ENCODE measurements at places on chromosomes 4 and X. TPM values are rescaled to one million over a fixed set of nuclear protein-coding genes. Genes with fewer than 3 reads are reported as not detected.

- DNase-seq: no peak
These were observed 34.9 kb downstream of the MGAT4D start for GRCh38 chr4:140463182-140463581.

DNA sequence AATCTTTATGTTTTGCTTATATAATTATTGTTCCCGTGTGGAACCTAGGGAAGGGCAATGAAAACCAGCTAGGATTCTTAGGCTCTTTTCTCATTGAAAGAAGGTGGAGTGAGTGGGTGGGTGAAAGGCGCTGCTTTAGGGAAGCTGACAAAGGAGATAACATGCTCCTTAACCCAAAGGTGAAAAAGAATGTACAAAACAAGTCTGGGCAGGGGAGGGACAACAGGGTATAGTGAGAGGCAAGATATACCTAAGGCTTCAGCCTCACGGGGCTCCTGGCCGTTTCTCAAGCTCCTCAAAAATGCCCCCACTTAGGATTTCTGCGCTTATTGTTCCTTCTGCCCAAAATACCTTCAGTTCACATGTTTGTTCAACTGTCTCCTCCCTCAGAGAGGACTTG lies 1.8 kb downstream of the SH2D1A start:
- no peak for DNase-seq

DNA sequence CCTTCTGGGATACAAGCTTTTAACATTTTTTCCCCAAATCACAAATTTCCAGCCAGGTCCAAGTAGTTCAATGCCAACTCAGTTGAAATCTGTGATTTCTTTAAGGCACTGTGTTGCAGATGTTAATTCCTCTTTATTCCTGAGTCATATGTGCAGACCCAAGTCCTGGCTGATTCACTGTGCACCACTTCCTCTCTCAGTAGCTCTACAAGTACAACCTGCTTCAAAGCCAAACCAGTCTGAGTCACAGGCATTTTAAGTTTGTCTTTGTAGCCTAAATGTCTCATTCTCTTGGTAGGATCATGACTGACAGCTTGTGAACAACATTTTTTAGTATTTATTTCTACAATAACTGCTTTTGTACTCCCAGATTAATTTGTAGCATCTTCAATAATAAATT lies 165.6 kb upstream of the S100G start:
- DNase-seq: no peak

GRCh38 chr4:84948056-84948455 lies 18.4 kb downstream of the WDFY3 start:
- DNase-seq: no peak

DNA sequence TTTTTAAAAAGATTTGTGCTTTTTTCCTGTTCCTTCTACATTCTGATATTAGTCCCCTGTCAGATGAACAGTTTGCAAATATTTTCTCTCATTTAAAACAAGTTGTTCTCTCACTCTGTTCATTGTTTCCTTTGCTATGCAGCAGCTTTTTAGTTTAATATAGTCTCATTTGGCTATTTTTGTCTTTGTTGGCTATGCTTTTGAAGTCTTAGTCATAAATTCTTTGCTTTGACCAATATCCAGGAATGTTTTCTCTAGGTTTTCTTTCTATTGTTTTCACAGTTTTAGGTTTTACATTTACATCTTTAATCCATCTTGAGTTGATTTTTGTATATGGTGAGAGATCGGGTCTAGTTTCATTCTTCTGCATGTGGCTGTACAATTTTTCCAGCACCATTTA lies 136.8 kb downstream of the TET2 start:
- no peak for DNase-seq

DNA sequence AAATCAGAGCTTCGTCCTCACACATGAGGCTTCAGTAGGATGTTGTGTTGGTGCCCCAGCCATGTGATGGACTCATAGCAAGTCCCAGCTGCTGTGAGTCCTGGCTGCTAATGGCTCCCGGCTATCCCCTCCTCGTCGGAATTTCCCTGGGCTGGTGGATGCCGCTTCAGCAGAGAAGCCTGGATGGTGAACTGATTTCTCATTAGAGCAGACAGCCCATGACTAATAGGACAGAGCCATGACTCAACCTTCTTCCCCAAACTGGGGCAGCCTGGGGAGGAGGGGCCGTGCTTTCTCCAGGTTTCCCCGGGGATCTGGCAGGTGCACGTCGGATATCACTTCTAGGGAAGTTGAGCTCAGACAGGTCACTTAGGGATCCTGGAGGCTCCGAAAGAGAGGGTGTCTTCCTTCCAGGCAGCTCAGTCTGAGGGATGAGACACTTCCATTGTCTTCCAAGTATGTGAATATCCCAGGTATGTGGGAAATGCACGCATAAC lies 112.7 kb downstream of the ASMT start:
- DNase-seq: no peak

DNA sequence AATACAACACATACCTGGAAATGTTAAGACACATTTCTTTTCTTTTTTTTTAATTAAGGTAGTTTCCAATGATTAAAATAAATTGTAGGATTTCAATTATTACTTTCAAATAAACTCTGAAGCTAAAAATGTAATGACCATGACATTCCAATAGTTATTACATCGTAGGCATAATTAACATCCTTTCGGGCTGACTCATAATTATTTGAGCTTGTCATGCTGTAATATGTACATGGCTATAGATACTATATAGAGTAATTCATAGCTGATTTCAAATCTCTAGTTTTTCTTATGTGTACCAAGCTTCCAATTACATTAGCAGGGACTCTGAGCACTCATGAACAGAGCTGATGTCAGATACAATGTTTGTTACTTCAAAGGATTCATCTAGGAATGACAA lies 125.7 kb upstream of the GABRG1 start:
- DNase-seq: no peak

DNA sequence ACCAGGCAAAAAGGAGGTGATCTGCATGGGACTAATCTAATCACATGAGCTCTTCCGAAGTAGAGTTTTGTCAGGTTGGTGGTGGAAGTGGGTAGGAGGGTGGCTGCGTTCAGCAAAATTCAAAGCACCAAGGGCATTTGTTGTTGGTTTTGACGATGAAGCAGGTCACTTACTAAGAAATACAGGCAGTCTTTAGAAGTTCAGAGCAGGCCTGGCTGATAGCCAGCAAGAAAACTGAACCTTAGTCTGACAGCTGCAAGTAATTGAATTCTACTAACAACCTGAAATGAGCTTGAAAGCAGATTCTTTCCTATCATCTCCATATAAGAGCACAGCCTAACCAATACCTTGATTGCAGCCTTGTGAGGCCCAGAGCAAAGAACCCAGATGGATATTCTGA lies 505.8 kb downstream of the KLHL13 start:
- DNase-seq: no peak

DNA sequence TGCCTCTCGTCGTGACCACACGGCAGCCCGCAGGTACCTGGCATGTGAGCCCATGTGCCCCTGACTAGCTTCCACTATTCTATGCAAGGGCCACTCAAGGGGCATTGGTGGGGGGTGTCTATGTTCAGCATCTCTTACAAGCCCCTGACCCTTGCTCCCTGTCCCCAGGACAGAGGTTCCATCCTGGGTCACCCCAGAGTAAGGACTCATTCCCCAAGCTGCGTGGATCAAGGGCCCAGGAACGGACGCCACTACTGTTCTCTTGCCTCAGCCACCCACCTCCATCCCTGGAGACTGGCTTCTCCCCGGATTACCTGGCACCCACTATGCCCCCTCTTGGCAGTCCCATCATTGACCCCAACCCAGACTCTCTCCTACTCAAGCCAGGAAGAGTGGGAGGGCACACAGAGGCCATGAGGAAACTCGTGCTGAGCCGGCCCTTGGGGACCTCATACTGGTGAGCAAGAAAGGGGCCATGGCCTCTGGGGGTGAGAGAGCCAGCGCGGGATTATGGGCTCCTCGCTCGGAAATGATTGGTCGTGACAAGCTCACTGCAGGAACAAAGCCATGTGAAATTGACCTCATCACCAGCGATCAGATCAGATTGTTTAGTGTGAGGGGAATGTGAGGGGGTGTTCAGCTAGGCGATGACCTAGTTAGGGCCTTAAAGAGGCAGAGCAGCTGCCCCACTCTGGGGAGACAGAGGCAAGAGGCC lies 50.1 kb upstream of the PJA1 start:
- DNase-seq: no peak

- no peak for DNase-seq
These were observed 334.6 kb upstream of the PPARGC1A start for GRCh38 chr4:24224446-24224845.

- DNase-seq: no peak
These were observed 1910.0 kb upstream of the TENM3 start for GRCh38 chr4:180333162-180333561.

- no peak for DNase-seq
These were observed 13.7 kb upstream of the AMMECR1 start for GRCh38 chrX:110331444-110332030.

DNA sequence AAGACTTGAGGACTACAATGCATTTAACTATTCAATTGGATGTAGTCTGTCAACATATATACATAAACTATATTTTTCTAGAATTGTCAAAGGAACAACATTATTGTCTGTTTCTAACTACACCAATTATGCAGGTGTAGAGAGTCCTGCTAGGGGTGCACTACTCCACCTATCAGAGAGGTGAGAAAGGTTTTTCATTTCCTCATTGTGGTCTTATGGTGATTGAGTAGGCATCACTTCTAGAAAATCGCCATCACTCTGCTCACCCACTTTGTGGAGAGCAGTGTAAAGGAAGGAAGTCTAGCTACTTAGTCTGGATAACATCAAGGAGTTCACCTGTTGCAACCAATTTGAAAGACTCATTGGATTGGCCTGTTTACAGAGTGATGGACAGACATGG lies 4.4 kb upstream of the ADH1C start:
- DNase-seq: no peak

GRCh38 chrX:119677654-119677981 lies 15.3 kb downstream of the SEPTIN6 start:
- DNase-seq: no peak

GRCh38 chrX:73964579-73964978 lies 339.4 kb upstream of the ZCCHC13 start:
- DNase-seq: no peak

- no peak for DNase-seq
These were observed 131.5 kb downstream of the JADE1 start for GRCh38 chr4:128940971-128941370.

DNA sequence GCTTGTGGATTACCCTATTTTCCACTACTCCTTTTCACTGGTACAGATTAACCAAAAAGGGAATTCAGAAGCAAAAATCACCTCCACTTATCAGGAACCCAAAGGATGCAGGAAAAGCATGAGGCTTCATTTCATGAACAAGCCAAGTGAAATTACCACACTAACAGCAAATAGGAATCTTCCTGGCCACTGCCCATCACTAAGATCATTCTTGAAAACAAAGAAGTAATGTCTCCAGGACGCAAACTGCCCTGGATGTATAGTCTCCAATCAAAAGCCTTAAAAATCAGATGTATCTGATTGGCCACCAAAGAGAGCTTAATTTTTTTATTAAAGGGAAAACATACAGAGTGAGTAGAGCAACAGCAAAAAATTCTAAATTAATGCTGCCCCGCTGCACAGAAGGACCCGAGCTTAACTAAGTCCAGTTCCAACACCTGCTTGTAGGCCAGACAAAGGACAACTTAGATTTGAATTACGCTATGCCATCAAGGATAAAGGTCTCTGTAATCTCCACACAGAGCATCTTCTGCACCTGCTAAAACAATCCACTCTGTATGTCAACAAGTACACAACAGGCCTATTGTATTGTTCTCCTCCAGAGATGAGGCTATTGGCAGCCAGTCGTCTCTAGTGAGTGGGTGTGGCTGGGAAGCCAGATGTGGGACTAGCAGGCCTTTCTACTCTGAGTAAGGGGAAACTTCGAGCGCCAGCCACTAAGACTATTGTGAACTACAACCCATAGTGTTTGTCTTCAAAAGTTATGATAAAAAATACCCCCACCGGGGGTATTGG lies 12.4 kb downstream of the ZDHHC9 start:
- no peak for DNase-seq

GRCh38 chr4:157996061-157997028 lies 176.5 kb downstream of the GASK1B start:
- DNase-seq: no peak

DNA sequence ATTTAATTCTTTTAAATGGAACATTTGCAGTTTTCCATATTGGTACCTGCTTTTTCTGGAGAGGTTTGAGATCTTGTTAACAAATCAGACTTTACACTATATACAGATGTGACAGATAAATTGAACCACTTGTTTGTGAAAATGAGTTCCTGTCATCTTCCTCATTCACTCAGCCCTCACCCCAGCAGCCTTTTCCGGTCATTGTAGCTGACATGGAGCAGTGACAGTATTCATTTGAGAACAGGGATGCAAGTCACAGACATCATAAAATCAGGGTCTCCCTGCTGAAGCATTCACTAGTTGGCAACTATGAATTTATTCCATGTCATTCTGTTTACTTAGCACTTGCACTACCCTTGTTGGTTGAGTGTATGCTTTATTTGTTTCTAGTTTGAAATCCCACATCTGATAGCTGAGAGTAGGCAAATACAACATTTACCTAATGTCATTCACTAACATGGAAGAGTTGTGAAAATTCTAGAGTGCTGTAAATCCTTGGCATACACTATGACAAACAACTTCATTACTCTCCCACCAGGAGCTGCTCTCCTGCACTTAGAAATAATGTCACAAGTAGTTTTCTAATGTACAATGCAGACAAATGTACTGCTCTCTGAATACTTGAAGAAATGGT lies 78.9 kb downstream of the UGT8 start:
- DNase-seq: no peak

- no peak for DNase-seq
These were observed 17.1 kb upstream of the C1QTNF7 start for GRCh38 chr4:15410750-15411149.

DNA sequence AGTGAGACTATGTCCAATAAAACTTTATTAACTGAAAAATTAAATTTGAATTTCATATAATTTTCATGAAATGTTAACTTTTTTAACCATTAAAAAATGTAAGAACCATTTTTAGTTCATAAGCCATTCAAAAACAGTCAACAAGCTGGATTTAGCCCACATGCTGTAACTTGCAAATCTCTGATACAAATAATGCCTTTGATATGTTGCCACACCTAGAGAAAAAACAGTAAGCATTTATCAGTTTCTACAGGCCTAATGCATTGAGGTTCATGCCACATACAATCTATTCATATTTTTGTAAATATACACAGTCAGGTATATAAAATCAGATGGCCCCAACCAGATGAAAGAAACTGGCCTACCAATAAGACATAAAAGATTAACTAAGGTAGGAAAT lies 52.8 kb downstream of the LCORL start:
- DNase-seq: no peak

LIMCH1 gene
- total RNA-seq: 263 TPM

GABRB1 gene
- not detected for total RNA-seq

SSX1 gene
- total RNA-seq: not detected

MYOZ2 gene
- 0.20 TPM for total RNA-seq

C4orf50 gene
- 0.03 TPM for total RNA-seq

NUP62CL gene
- 9.1 TPM for total RNA-seq

GABRE gene
- 21.7 TPM for total RNA-seq

TLR1 gene
- 16.4 TPM for total RNA-seq

SLC25A31 gene
- total RNA-seq: not detected

ARR3 gene
- total RNA-seq: not detected

NXF2B gene
- not detected for total RNA-seq

TLL1 gene
- total RNA-seq: 2.0 TPM

SRPK3 gene
- total RNA-seq: not detected

MAGEC1 gene
- total RNA-seq: not detected

RHOXF2B gene
- total RNA-seq: not detected

UGT2B15 gene
- not detected for total RNA-seq

LDOC1 gene
- total RNA-seq: 6.7 TPM

F8A3 gene
- 30.4 TPM for total RNA-seq

GLUD2 gene
- 1.3 TPM for total RNA-seq

CCKAR gene
- not detected for total RNA-seq

SLC35A2 gene
- 27.2 TPM for total RNA-seq

All from upper lobe of left lung (tissue), 6 donors.